ENCODE measurements at places on chromosomes 4 and X.

DNA sequence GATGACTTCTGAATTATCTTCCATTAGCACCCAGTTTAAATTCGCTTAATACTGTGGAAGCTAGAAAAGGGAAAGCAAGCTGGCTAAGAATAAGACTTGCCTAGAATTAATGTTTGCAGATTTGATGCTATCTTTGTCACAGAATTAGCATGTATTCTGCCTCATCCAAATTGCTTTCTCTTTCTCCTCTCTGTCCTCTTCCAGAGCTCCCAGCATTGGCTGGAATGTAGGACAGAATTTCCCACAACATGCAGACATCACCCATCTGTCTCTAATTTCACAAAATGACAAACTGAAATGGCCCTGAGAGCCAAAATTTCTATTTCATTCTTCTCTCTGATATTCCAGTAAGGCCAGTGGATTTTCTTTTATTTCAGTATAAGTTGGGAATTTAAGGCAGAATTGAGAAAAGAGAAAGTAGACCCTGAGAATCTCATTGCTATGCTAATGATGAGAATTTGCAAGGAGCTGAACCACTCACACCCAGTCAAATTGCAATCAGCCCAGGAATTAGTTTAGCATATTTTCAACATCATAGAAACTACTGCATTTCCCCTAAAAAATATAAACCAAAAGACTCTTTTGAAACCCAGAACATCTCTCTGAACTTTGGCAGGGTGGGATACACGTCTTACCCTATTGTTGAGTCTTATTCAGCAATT lies 188.8 kb downstream of the RCHY1 start:
- no peak for DNase-seq

- no peak for DNase-seq
Measured at GRCh38 chrX:37854148-37854547, 6.8 kb upstream of the DYNLT3 start.

DNA sequence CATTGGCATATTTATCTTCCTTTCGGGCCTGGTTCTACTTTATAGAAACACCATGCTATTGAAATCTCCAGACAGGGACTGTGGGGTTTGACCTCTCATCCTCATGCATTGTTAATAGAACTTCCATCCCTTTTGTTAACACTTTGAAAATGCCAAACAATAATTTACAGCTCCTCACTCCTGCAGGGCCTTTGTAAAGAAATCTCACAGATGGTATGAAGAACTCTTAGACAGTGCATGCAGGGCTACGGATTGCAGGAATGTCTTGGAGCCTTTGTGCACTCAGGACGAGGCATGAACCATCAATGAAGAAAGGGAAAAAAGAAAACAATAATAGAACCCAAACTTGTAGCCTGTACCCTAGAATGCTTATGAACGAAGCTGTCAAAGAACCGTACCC lies 92.8 kb upstream of the TMEM47 start:
- no peak for DNase-seq

GRCh38 chr4:41866799-41867677 lies 68.2 kb upstream of the TMEM33 start:
- DNase-seq = no peak

- no peak for DNase-seq
Measured at GRCh38 chr4:125849869-125850268, 535.1 kb downstream of the FAT4 start.

- DNase-seq = no peak
Measured at GRCh38 chr4:41797260-41797659, 48.7 kb upstream of the PHOX2B start.

DNA sequence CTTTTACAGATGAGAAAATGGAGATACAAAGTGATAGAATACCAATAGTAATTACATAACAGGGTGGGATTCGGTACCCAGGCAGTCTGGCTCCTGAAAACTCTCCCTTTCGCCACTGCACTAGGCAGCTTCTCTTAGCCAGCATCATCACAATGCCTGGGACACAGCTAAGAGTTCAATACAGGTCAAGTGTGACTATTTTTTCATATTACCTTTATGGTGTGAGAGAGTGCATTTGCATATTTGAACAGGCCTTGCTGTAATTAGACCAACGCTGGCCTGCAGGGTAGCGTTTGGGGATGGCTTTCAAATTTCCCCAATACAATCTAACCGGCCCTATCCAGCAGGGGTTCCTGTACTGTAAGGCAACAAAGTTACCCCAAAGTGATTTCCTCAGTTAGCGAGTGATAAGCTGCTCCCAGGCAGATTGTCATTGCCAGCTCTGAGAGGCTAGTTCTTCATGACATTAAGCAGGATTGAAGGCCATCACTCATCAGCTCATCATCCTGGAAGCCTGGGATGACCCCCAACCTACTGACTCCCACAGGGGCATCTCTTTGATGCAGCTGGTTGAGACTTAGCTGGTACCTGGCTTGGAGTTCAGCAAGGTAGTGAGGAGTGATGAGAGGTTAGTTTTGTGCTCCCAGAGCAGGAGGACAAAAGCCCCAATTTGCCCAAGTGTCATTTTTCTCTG lies 836.8 kb upstream of the LCORL start:
- no peak for DNase-seq
